Sciatic nerve (tissue), 2 donors: ENCODE measurements at places on chromosomes 4 and X. TPM values are rescaled to one million over a fixed set of nuclear protein-coding genes. Genes with fewer than 3 reads are reported as not detected.

- DNase-seq, result no peak
These were observed 38.8 kb upstream of the UGDH start for GRCh38 chr4:39565878-39566600.

DNA sequence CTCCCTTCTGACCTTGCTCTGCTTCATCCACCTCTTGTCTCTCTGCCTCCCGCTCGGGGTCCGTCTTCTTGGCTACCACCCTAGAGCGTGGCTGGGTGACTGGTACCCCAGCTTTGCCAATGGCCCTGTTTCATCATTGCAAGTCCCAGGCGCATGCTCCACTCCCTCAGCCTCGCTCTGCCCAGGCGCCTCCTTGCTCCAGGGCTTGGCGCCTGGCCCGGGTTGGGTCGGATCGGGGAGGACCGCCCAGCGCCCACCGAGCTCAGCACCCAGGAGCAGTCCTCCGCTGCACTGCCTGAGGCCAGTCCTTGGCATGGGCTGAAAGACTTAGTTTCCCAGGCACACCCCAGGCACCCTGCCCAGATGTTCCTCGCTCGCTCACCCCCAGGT is 577 bp downstream of the BGN start:
- DNase-seq, result no peak

DNA sequence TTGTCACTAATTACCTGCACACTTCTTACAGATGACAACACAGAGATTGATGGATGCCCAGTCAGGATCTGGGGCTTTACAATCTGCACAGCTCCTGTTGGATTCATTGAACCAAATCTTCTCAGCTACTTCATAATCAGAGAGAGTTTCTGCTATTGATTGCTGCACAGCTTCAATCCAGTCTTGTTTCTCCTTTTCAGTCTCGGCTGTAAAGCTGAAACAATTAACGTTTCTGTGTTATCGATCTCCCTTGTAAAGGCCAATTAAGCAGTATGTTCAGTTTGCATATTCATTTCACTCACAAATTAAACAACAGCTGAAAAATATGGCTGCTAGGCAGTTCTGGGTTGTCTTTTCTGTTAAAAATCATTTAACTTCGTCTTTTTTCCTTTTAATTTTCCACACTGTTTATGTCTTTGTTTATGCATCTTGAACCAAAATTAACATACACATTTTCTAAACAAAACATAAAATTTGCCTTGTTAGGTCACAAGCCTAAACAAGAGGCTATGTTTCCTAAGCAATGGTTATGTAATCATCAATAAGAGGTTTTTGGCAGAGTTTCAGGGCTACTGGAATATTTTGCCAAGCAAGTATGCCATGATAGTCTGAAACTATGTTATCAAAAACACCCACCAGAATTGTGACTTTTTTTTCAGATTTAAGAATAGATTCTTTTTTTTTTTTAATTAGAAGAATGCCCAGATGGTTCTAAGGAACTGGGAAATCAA is 79.2 kb downstream of the ARAP2 start:
- no peak for DNase-seq

The MYOZ2 gene
- total RNA-seq, result 0.62 TPM

The FGF2 gene
- total RNA-seq, result 30.5 TPM

The TKTL1 gene
- 0.18 TPM for total RNA-seq

The ENPEP gene
- total RNA-seq, result 17.6 TPM

The C1GALT1C1 gene
- 14.7 TPM for total RNA-seq

The SOWAHB gene
- total RNA-seq, result not detected

The CPXCR1 gene
- not detected for total RNA-seq

The SPANXN3 gene
- not detected for total RNA-seq

The RTL3 gene
- total RNA-seq, result not detected
